ENCODE measurements at places on chromosomes 12 and 14.

DNA sequence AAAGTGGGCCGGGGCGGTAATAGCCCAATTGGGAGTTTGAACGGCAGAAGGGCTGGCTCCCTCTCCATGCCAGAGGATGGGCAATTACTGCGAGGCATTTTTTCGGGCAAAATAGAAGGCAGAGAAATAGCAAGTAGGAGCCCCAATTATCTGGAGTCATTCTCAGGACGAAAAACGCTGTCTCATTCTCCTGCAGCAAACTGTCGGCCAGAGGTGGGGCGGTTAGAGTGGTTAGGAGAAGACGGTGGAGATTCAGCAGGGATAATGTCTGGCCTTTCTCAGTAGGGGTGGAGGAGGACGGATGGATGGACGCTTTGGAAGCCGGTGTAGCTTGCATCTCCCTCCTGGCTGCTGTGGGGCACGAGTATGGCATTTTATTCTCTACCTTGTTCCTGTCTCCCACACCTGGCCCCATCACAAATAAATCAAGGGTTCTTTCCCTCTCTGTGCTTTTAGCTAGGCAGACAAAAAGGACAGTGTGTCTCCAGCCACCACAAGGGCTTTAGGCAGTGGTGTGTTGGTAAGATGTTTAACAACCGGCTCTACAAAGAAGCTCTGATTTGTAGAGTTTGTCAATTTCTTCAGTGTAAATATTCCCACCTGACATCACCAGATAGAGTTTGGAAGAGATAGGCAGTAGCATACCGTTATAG is 140.5 kb upstream of the LHX5 start:
- no peak for DNase-seq

DNA sequence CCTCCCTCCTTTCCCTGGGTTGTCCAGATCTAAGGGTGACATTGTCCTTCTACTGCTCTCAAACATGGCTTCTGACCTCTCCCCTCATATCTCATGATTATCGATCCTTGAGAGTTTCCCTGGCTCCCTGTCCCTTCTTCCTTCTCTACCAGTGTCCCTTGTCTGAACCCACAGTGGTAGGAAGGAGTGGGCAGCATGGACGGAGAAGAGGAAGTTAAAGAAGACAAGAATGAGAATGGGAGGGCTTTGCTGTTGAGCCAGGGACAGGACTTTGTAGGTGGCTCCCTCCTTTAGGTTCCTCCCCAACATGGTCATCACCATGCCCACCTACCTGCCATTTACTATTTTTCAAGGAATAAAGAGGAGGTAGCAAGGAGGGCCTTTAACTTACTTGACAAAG is 166.7 kb downstream of the TMEM117 start:
- DNase-seq = no peak

DNA sequence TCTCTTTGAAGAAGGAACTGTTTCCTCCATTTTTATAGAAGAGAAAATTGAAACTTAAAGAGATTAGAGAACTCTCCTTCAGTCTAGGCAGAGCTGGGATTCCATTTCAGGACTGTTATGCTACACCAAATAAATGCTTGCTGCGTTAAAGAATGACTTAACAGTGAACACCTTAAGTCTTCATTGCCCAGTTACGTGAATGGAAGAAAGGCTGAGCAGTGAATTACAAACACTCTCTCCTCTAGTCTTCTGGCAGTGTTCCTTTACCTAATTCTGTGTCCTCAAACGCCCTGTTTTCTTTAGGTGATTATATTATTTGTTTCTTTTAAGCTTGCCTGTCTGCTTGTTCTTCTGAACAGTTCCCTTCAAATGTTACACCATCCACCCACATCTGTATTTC is 59.7 kb downstream of the RCOR1 start:
- DNase-seq = no peak

DNA sequence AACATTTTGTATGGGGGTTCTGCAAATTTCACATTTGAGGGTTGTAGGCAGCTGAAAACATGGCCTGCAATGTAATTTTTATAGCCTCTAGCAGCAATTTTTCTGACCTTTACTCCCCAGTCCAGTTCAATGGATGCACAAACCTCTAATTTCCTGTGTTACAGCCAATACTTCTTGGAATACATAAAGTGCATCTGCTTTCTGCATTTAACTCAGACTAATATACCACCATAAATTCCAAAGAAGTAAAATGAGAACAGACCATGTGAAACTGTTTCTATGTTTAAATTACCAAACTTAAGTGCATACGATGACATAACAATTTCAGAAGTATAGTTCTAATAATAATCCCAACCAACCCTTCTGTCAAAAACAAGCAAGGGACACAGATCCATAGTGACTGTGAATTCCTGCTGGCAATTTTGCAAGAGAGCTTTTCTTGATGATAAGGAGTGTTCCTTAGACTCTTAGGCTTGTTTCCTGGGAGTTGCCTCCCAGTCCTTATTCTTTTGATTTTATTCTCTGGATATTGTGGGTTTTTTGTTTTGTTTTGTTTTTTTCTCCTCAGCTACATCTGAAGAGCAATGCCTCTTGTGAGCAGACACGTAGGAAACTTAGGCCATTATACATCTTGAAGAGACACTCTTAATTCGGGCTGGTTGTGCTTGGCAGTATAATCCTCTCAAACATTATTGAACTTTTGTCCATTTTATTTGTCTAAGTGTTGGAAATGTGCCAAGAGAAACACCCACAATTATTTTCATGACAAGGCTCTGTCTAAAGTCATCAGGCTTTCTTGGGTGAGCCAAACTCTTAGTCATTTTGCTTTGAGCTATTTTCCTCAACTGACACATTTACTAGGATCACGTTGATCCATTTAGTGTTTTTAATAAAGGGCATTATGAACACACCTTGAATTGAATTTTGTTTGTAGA is 51.3 kb upstream of the RERGL start:
- no peak for DNase-seq

DNA sequence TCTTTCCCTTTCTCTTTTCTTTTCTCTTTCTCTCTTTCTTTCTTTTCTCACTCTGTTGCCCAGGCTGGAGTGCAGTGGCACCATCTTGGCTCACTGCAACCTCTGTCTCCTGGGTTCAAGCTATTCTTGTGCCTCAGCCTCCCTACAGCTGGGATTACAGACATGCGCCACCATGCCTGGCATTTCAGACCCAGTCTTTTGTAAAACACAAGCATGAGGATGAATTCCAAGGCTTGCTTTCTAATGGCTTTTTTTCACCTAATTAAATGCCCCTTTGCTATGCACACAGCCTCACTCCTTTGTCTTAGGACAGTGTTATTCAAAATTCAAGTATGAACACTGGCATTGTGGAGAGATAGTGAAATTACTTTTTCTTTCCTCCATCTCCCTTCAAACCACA is 6.0 kb upstream of the SLC38A2 start:
- DNase-seq = no peak

- DNase-seq = no peak
These were observed 184.5 kb upstream of the CRY1 start for GRCh38 chr12:107277855-107278254.

- no peak for DNase-seq
These were observed 62.4 kb downstream of the PPM1A start for GRCh38 chr14:60311417-60311816.

DNA sequence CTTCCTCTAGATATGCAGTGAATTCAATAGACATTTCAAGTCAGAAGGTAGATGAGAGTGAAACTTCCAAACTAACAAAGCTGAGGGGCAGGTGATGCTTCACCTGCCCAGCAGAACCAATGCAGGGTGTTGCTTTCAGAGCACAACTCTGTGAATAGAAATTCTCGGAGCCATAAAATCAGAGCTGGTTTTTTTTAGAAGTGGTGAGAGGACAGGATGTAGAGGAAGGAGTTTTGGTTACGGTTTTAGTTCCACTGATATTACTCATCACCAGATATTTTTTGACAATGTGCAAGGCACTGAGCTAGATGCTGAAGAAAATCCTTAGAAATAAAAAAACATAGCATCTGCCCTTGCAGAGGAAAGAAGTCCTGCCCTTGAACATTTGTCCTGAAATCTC is 62.2 kb downstream of the BMP4 start:
- no peak for DNase-seq

DNA sequence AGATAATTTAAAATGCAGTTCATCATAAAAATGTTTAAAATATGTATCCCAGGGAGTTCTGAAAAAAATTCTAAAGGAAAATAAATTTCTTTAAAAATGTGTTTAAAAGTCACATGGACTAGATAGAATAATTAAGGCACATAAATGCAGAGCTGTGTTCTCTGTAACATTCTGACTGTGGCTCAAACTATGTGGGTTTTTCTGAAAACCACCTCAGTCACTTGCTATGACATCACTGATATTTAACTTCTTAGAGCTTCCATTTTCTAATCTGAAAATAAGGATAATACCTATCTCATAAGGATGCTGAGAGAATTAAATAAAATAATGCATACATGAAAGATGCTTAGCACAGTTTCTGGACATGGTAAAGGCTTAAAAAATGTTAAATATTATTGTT is 107.3 kb downstream of the SLC41A2 start:
- DNase-seq = no peak

DNA sequence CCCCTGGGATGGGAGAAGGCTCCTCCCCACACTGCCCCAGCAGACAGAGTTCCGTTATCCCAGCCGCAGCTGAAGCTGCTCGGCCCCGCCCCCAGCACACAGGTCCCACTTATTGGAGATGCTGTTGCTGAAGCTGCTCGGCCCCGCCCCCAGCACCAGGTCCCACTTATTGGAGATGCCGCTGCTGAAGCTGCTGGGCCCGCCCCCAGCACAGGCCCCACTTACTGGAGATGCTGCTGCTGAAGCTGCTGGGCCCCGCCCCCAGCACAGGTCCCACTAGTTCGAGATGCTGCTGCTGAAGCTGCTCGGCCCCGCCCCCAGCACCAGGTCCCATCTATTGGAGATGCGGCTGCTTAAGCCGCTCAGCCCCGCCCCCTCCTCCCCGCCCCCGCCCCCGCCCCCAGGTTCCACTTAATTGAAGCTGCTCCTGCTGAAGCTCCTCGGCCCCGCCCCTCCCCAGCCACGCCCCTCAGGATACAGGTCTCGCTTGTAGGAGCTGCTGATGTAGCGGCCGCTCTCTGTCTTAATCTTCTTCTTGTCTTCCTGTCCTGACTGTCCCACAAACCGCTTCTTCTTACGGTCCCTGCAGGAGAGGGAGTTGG is 12.0 kb downstream of the CFAP73 start:
- DNase-seq = no peak

- no peak for DNase-seq
These were observed 129.7 kb upstream of the CCND2 start for GRCh38 chr12:4143896-4144295.

DNA sequence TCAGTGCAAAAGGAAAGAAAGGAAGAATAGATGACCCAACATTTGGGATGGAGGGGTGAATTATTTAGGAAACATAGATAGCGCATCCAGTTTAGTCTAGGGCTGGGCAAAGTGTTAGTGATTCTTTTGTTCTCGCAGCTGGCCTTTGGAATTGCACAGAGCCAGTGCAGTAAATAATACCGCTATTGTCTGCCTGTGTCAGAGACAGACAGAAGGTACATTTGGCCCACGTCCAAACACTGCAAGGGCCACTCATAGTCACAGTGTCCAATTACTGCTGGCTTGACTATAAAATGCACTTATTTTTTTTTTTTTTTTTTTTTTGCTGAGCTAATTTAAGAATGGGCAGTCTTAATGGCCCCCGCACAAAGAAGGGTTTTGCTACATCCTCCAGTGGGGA is 638.6 kb downstream of the BCL11B start:
- DNase-seq = peak; percentile 52

- DNase-seq = no peak
These were observed 8.6 kb downstream of the PGF start for GRCh38 chr14:74946659-74947281.

Measured in substantia nigra (tissue), 51 donors.